ENCODE measurements at places on chromosomes 1 and 21.
A peak's percentile ranks its signal among the peaks of the same experiment; 100 is the strongest.

GRCh38 chr21:31103571-31104265 lies 65.4 kb upstream of the KRTAP19-8 start:
- no peak for DNase-seq

- no peak for DNase-seq
Observed at GRCh38 chr1:11342621-11343032, 69.6 kb downstream of the UBIAD1 start.

DNA sequence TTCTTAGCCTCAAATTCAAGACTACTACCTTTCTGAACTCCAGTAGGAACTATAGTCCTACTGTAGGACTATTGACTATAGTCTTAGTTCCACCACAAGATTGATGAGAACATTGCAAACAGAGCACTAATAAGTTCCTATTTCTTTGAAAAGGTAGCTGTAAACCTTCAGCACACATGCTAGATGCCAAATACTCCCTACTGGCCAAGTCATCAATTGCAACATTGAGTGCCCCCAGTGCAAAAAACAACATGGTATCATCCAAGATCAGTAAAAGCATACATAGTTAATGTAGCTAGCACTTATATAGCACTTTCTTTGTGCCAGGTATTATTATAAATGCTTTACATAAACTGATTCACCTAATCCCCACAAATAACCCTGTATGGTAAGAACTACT lies 99.8 kb downstream of the MRPL39 start:
- DNase-seq = no peak

GRCh38 chr1:172269644-172270043 lies 150.8 kb upstream of the C1orf105 start:
- no peak for DNase-seq

- DNase-seq = no peak
Observed at GRCh38 chr1:58497499-58497898, 49.0 kb downstream of the OMA1 start.

- no peak for DNase-seq
Observed at GRCh38 chr1:230591678-230592077, 50.6 kb upstream of the COG2 start.

GRCh38 chr1:45014321-45015028 lies 2.4 kb downstream of the UROD start:
- DNase-seq = peak; percentile 82

DNA sequence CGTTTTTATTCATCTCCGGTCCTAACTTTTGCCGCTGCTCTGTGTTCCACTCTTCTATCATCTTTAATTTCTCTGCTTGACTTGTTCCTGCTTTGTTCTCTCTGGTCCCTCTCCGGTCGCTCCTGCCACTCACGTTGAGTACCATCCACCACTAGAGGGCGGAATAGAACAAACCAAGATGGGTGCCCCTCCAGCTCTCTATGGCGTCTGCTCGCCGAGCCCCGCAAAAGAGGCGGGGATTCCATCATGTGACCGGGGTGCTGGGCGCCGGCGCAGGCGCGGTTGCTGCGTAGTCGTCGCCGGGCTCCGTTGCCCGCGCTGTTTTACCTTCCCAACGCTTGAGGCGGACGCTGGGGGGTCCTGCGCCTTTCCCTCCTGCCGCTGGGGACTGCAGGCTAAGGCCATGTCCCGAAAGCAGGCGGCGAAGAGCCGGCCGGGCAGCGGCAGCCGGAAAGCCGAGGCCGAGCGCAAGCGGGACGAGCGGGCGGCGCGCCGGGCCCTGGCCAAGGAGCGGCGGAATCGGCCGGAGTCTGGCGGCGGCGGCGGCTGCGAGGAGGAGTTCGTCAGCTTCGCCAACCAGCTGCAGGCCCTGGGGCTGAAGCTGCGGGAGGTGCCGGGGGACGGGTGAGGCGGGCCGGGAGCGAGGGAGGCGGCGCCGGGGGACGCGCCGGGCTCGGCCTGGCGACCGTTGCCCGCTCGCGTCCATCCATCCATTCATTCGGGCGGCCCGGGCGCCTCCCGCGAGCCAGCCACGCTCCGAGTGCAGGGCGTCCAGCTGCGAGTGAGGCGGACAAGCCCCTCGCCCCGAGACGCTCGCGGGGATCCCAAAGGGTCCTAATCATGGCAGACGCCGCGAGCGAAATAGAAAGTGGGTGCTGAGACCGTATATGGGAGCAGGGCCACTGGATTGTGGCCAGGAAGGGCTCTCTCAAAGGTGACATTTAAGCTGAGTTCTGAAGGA lies at the start of gene OTUD3:
Gene OTUD3, plus strand, starts transcription at position 285 of the 961 bp plus-strand sequence. Its CDS starts 119 bp downstream, at position 404.
- peak; percentile 97 for DNase-seq

GRCh38 chr1:244353551-244354091 lies 98.1 kb downstream of the ADSS2 start:
- DNase-seq = peak; percentile 68

DNA sequence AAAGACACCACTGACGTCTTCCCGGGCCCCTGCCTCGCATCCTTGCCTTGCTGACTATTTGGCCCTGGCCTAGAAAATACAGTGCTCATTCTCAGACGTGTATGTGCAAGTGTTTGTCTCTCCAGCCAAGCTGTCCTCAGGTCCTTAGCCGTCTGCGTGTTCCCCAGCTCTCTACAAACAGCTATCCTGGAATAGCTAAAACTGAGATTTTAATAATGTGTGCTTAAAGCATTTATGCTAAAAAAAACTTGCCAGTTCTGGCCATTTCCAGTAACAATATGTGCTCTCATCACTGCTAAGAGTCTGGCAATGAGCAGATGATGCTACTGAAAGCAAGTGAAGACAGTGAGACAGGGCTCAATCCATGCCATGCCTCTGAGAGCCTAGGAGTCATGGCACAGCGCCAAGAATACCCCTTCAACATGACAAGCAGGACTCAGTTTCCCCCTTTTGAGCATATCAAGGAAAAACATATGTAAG lies 55.7 kb downstream of the IRF2BP2 start:
- DNase-seq = no peak

DNA sequence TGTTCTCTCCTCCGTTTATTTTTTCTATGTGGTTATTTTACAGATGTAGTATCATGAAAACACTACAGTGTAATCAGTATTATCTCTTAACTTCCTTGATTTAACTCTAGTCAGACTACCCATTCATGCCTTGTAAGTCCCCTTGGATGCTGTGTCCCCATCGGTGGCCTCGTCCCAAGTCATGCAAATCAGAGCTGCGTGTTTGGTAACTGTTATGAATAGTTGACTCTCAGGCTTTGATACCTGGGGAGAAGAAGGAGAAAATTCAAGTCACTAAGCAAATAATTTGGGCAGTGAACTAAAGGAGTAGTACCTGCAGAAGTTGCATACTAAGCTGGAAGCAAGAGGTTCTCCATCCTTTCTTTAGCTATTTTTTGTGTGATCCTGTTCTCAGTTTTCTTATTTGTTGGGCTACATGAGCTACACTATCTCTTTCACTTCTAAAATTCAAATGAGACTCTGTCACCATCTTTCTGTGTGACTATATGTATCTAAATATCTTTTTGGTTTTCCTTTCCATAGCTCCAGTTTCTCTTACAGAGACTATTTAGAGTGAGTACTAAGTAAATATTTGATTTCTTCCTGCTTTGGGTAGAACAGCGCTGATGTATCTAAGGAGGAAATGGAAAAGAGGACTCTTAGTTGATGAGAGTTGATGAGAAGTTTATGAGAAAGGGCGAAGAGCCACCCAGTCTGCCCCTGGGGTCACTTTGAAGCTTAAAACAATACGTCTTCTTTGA lies 50.9 kb downstream of the VANGL2 start:
- DNase-seq = no peak

DNA sequence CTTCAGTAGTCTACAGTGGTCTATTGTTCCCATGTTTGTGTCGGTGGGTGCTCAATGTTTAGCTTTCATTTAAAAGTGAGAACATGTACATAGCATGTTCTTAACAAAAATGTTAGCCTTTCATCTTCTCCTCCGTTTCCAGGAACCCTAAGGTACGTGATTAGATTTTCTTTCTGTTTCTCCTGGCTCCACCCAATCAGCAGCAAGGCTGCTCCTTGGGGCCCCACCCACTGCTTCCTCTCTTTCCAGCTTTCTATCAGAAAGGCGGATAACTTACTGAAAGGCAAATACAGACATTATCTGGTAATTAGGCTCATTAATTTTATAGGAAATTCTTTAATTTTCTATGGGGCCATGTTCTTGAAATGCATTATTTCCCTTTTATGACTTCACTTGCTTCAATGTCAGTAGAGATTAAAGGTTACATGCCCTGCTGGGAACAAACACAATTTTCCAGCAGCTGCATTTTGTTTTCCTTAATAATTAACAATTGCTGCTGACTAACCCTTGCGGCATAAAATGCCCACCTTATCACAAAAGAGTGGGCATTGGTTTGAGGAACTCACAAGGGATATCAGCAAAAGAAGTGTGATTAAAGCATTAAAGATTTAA lies 324.9 kb upstream of the SNX7 start:
- DNase-seq = no peak
